IPS DF 19.7 (cell line): ENCODE measurements at places on chromosomes 11 and 22.

- DNase-seq: no peak
These were observed 6.9 kb upstream of the CHORDC1 start for GRCh38 chr11:90229791-90230190.

- no peak for DNase-seq
These were observed 203.8 kb downstream of the DLG2 start for GRCh38 chr11:85423316-85423715.

GRCh38 chr22:48395201-48395600, 1432.5 kb downstream of the BRD1 start:
- no peak for DNase-seq

DNA sequence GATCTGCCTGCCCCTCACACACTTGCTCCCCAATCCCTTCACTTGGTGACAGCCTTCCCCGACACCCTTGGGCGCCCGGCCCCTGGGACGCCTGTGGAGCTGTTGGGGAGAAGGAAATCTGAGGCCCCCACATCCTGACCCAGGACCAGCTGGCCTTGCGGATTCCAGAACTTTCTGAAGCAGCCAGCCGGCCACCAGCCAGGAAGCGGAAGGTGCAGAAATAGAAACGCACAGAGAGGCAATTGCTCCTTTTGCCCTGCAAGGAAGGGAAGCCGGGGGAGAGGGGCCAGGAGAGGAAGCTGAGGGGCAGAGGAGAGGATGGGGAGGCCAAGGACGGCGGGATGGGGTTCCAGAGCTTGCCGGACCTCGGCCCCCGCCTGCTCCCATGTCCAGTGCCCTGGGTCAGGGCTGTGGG, 66.7 kb upstream of the LINC01488 start:
- DNase-seq: no peak

DNA sequence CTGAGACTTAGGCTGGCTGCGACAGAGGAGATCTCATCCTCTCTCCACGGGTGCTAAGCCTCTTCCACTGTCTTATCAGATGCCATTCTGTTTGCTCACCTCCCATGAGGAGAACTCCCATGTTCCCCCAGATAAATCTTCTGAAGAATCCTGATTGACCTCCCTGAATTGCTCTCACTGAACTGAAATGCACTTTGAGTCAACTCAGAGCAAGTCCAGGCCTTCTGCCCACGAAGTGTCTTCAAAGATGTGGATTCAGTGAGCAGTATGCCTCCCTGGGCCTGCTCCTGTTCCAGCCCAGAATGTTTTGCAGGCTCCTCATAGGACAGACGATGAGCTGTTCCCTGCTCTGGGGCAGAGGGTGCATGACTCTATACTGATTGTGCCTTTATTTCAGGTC, 17.4 kb downstream of the TUB start:
- DNase-seq: no peak

DNA sequence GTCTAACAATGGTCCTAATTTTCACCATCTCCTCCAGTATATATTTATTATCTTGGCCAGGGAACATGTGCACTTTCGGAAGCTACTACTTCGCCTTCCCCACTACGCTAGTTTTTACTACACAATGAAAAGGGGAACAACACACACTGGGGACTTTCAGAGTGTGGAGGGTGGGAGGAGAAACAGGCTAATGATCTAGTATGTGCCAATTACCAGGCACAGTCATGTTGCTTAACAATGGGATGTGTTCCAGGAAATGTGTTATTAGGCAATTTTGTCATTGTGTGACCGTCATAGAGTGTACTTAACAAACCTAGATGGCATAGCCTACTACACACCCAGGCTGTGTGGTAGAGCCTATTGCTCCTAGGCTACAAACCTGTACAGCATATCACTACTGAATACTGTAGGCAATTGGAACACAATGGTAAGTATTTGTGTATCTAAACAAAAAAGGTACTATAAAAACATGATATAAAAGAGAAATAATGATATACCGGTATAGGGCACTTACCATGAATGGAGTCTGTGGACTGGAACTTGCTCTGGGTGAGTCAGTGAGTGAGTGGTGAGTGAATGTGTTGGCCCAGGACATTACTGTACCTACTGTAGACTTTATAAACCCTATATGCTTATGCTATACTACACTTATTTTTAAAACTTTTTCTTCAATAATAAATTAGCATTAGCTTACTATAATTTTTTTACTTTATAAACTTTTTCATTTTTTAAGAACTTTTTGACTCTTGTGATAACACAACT, 20.1 kb upstream of the CUL5 start:
- no peak for DNase-seq

GRCh38 chr22:43537019-43537585, 125.3 kb downstream of the MPPED1 start:
- DNase-seq: no peak

DNA sequence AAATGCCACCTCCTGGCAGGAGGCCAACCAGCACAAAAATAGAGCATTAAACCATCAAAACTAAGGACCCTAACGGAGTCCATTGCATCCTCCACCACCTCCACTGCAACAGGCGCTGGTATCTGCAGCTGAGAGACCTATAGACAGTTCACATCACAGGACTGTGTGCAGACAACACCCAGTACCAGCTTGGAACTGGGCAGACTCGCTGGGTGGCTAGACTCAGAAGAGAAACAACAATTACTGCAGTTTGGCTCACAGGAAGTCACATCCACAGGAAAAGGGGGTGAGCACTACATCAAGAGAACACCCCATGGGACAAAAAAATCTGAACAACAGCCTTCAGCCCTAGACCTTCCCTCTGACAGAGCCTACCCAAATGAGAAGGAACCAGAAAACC, 11.6 kb upstream of the TMEM45B start:
- DNase-seq: no peak

DNA sequence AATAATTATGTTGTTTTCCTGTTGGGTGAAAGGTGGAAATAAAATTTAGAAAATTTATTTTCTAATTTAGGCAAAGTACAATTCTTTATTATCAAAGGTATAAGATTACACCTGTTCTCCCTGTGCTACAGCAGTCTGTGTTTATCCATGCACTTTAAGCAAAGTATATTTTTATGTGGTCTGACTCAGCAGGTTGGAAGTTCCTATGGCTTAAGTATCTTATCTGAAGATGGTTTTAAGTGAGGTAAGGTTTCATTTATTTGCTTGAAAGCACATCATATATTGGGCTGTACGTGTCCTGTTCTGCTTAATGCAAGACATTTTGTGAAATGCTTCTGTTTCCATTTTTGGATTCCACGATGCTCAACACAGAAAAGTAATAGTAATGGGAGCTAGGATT, 14.6 kb downstream of the PPME1 start:
- no peak for DNase-seq

- no peak for DNase-seq
These were observed 6.2 kb downstream of the GRAMD4 start for GRCh38 chr22:46626356-46626755.

- DNase-seq: no peak
These were observed 34.5 kb downstream of the IGSF9B start for GRCh38 chr11:133922078-133922870.

DNA sequence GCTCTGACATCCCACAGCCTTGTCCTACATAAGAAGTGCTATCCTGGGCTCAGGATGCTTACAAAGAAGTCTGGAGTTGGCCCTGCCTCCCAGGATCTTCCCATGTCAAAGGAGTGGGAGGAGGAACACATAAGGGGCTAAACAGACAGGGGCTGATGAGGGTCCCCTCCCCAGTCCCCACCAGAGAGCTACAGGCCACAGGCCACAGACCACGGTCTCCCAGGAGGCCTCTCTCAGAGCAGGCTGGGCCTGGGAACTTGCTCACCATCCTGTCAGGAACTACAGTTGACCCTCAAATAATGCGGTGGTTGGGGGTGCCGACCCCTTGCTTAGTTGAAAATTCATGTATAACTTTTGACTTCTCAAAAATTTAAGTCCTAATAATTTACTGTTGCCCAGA, 315.5 kb downstream of the NTM start:
- no peak for DNase-seq

GRCh38 chr11:104164028-104164520, at the start of gene PDGFD:
Gene PDGFD (minus strand): TSS chr11:104164147.
- peak; percentile 69 for DNase-seq

- no peak for DNase-seq
These were observed 67.9 kb upstream of the OR4B1 start for GRCh38 chr11:48148749-48149148.

DNA sequence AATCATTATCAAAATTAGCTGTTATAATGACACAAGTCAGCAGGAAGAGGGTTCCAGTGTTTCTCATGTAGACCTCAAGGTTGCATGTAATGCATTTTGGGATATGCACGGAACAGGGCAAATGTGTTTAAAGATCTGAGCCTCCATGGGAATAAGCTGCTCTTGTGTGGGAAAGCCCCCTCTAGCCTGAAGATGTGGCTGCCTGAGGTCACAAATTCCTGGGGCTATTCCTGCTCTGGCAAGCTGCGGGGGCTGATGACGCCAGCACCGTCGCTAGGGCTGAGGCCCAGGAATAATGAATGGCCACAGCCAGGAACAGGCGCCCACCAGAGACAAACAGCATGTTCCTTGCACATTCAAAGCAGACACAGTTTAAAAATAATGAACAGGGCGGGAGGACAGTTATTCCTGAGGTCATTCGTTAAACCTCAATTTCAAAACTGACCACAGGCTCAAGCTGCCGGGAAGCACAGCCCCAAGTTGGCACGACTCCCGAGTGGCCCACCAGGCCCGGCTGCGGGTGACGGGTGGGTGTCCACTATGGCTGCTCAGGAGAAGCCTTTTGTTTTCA, 11.7 kb downstream of the OSBPL5 start:
- no peak for DNase-seq
